AG08395 (cell line): ENCODE measurements at places on chromosomes 6 and 20.
A peak's percentile ranks its signal among the peaks of the same experiment; 100 is the strongest.

GRCh38 chr20:34045930-34046725 is 52.4 kb downstream of the RALY start:
- DNase-seq, result no peak

DNA sequence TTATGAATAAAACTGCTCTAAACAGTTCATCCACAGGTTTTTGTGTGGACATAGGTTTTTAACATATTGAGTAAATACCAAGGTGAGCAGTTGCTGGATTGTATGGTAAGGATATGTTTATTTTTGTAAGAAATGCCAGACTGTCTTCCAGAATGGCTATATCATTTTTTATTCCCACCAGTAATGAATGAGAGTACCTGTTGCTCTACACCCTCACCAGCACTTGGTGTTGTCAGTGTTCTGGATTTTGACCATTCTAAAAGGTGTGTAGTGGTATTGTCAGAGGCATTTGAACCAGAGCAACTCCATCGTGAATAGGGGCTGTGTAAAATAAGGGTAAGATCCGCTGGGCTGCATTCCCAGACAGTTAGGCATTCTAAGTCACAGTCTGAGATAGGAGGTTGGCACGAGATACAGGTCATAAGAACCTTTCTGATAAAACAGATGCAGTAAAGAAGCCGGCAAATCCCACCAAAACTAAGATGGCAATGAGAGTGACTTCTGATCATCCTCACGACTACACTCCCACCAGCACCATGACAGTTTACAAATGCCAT is 12.9 kb upstream of the NT5E start:
- no peak for DNase-seq

DNA sequence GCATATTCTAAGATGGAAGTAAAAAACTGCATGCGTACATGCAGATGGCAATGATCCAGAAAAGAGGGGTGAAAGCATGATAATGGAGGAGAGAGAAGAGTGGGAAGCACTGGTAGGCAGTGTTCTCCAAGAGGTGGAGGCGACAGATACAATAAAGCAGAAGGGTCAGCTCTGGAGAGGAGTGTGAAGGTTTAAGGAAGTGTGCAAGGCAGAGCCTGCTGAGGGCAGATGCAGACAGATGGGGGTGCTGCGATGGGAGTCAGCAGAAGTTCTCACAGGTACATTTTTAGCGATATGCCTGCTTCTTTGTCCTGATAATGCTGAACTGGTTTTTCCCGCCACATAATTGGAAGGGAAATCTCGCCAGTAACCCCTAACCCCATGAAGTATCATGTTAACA is 81.1 kb upstream of the C6orf118 start:
- DNase-seq, result no peak

DNA sequence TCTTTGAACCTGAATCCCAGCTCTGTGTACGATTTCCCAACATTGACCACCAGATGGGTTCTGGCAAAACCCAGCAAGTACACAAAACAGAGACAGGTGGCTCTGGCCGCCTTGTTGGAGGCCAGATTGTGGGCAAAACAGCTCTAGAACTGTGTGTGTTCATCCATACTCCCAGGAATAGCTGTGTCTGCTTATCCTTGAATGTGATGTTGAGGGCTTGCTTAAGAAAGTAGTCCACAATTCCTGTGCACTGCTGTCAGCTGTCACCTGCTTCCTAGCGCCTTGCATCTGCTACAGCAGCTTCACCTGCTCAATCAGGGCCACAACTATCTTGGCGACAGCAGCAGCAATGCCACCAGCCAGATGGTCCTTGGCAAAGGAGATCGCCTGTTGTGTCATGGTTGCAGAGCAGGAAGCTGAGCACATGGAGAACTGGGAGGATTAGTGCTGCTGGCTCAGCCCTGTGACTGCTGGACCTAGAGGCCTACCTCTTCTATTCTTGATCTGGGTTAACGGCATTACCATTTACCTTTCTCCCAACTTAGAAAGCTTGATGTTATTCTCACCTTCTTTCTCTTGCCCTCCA is 3.7 kb upstream of the SMAP1 start:
- no peak for DNase-seq

- no peak for DNase-seq
These were observed 47.5 kb downstream of the HMGCLL1 start for GRCh38 chr6:55531496-55531895.

- peak; percentile 26 for DNase-seq
These were observed 29.8 kb upstream of the GMDS start for GRCh38 chr6:2274981-2275891.

GRCh38 chr6:97110149-97110548 is 172.9 kb downstream of the MMS22L start:
- DNase-seq, result no peak

DNA sequence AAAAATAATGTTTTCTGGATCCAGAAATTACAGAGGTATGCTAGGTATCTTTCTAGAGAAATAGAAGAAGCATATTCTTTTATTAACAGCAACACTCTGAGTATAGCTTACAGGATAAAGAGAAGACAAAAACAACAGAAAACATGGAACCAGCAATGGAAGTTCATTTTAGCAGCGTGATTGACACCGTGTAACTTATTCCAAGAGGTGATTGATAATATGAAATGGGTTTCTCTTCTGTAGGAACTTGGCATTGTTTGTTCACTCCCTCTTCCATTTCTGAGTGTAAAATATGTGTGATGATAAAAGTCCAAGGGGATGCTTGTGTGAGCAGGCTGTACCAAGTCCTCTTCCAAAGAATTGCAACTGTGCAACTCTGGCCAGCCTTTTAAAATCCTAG is 303.0 kb downstream of the COL12A1 start:
- no peak for DNase-seq

DNA sequence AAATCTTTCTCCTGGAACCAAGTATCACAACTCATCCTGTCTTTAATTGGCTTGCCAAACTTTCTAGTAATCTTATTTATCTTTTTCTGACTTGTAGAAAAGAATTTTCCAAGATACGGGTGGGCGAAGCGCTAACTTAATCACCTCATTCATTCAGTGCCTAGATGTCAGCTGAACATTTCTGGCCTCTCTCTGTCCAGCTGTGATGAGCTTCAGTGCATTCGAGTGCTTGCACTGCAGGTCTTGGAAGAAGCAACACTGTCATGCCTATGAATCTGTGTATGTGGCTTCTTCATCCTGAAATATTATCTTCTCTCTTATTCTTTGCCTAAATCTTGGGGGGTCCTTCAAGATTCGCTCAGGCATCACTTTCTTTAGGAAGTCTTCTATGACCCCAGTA is 16.3 kb upstream of the ENPP1 start:
- no peak for DNase-seq

DNA sequence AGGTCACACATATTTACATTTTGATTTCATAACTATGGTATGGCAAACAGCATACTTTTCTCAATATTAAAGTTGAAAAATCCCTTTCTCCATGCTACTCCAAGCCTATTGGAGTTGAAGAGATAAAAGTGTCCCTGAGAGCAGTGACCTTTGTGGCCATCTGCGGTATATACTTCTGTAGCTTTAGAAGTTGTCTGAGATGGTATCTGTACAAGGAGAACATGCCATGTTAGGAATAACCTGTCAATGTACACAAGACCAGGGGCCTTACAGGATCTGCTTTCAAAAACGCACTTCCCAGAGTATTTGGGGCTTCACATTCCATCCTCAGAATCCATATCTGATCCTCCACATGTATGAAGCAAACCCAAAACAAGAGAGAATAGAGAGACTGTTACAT is 226.7 kb downstream of the MEI4 start:
- DNase-seq, result no peak

GRCh38 chr6:43819958-43820357 is 49.9 kb downstream of the VEGFA start:
- DNase-seq, result no peak

- no peak for DNase-seq
These were observed 197.6 kb downstream of the PRL start for GRCh38 chr6:22099231-22099630.

DNA sequence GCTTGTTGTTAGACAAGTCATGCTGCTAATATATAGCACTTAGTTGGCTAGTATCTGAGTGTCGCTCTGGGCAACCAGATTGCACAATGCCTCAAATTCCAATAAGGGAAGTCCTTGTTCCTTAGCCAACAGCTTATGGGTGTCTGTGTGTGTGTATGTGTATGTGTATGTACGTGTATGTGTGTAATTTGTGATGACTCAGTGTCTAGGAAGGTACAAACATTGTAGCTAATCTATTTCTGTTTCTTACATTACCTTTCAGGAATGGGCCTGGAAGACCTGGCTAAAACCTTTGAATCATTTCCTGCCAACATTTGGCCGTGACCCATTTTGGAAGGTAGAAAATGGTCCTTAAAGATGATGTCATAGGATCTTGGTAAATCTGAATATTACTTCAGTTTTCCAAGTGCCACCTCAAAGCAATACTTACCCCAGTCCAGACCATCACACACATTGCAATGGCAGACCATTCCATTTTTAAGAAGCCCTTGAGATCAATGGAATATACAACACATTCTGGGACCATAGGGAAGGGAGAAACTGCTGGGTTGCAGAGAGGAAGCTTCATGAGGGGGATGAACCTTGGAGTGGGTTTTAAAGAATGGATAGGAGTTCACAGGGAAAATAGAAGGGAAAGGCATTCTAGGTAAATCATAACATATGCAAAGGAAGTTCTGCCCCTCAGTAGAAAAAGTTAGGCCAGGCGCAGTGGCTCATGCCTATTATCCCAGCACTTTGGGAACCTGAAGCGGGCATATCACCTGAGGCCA is 25.1 kb downstream of the NEDD9 start:
- peak; percentile 78 for DNase-seq

DNA sequence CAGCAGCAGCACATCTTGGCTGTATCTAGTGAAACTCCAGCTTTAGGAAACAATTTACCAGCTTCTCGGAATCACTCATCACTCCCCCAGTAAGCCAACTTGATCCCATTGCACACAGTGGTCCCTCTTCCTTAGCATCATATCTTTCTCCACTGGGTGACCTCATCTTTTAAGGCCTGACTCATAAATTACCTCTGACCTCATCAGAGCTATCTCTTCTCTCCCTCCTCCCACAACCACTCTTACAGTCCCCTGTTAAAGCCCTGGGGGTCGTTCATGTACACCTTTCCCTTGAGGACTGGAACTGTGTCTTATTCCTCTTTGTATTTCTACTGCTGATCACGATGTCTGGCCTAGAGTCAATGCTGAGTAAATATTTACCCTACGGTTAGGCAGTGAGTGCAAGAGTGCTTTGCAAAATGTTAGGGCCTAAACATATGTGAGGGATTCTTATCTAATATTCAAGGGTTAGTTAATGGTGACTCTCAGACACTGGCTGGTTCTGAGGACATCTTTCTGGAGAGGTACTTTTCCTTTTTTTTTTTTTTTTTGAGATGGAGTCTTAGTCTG is 187.2 kb downstream of the LRFN2 start:
- DNase-seq, result no peak

DNA sequence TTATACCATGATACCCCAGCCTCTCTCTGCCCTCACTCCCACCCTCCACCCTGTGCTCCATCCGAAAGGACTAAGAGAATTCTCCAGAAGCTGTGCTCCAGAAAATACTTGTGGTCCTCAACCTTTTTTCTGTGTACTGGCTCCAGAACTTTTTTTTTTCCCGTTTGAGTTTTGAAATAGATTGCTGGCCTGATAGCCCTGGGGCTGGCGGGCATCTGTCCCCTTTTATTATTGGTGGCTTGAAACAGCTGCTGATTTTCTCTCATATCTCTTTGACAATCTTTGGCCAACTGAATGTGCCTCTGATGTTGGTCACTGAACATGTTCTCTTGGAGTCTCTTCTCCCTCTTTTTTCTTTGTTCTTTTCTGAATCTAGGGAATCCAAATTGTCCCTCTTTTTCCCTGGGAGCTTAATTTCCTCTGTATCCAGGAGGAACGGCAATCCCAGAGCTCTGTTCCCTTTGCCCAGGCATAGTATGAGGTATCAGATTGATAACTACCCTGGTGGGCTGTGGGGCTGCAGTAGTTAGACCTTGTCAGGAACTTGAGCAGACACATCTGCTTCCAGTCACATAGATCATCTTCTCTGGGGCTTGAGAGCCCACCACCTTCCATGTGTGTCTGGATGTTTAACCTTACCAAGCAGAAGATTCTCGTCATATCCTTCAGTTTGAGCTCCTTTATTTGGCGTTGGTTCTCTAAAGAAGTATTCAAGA is 1.6 kb downstream of the PPARD start:
- no peak for DNase-seq
